Activated T-cell treated with anti-CD3 and anti-CD28 coated beads, Interleukin-2, amount 50 U/mL, for 4 hours (primary cell): ENCODE measurements at places on chromosomes 11 and 22. TPM values are rescaled to one million over a fixed set of nuclear protein-coding genes. Genes with fewer than 3 reads are reported as not detected.

DNA sequence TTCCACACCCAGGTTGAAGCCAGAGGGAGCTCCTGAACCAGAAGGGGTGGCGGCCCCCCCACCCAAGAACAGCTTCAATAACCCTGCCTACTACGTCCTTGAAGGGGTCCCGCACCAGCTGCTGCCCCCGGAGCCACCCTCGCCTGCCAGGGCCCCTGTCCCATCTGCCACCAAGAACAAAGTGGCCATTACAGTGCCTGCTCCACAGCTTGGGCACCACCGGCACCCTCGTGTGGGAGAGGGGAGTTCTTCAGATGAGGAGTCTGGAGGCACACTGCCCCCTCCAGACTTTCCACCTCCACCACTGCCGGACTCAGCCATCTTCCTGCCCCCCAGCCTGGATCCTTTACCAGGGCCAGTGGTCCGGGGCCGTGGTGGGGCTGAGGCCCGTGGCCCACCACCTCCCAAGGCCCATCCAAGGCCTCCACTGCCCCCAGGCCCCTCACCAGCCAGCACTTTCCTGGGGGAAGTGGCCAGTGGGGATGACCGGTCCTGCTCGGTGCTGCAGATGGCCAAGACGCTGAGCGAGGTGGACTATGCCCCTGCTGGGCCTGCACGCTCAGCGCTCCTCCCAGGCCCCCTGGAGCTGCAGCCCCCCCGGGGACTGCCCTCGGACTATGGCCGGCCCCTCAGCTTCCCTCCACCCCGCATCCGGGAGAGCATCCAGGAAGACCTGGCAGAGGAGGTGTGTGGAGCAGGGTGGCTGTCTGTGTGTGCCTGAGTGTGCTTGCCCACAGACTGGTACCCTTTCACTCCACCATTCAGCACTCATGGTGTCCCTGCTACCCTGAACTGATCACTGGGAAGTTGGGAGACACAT is 6.7 kb downstream of the PHOX2A start:
- DNase-seq, result no peak

SLCO2B1 gene
- 0.30 TPM for total RNA-seq

DNA sequence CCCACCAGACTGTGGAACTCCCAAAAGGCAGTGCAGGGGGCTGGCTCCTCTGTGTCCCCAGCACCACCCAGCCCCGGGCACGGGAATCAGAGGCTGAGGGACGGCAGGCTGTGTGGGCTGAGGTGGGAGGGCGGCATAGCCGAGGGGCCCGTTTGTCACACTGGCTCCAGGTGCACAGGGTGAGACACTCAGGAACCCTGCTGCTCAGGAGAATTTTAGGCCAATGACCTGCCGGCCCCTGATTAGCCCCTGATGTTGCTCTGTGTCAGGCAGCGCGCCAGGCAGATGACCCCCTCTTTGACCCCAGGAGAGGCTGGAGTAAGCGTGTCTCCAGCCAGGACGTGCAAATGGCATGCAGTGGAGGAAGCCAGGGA is 52.7 kb downstream of the RTL6 start:
- no peak for DNase-seq

DNA sequence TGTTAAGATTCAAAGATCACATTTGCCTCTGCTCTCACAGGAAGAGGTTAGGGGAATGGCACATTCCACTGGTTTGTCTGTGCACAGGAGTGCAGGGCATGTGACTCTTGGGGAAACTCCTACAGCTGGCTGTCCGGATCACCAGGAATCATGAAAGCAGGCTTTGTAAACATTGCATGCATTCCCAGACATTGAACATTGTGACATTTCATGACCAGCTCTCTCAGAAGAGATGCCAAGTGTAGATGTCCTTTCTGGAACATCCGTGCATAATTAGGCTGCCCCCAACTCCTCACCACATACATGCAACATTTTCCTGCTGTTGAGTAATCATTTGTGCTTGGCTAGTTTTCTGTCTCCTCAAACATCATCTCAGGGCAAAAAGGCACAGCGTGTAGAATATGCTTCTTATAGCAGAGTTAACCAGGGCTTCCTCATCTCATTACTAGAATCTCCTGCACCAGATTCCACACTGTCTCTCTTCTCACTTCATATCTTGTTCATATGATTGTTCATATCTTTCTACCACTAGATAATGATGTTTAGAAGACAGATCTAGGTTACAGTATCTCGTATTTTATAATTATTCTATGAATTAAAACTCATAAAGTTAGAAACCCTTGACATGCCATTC is 694.7 kb downstream of the NTM start:
- no peak for DNase-seq

DNA sequence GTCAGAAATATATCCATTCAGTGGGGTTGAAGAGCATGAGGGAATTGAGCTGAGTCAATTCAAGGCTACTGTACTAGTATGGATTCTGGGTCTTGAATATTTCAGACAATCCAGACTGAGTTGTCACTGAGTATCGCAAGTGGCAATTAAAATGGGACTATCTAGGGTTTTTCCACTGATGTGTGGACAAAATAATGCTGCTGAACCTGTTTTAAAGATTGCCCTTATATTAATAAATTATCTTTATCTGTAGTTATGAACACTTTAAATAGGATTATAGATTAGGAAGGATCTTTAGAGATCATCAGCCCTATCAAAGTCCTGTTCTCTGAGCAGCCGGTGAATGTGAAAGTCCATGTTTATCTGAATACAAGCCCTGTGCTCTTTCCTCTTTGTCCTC is 478.3 kb upstream of the KIRREL3 start:
- no peak for DNase-seq

DNA sequence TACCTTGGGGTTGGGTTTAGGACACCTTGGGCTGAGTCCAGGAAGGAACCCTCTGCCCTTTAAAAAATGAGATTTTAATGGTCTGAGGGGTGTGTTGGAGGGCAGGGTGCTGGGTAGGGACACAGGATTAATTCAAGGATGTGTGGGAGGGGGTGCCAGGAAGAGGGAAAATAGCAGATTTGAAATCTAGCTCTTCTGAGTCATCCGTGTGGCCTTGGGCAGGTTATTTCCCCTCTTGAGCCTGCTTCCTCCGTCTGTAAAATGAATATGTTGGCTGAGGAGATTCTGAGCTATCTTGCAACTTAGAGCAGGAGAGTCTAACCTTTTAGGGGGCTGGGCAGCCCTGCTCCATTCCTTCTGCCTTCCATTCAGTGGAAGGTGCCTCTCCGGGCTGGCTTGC is 3.0 kb downstream of the TSPAN18 start:
- DNase-seq, result no peak

DNA sequence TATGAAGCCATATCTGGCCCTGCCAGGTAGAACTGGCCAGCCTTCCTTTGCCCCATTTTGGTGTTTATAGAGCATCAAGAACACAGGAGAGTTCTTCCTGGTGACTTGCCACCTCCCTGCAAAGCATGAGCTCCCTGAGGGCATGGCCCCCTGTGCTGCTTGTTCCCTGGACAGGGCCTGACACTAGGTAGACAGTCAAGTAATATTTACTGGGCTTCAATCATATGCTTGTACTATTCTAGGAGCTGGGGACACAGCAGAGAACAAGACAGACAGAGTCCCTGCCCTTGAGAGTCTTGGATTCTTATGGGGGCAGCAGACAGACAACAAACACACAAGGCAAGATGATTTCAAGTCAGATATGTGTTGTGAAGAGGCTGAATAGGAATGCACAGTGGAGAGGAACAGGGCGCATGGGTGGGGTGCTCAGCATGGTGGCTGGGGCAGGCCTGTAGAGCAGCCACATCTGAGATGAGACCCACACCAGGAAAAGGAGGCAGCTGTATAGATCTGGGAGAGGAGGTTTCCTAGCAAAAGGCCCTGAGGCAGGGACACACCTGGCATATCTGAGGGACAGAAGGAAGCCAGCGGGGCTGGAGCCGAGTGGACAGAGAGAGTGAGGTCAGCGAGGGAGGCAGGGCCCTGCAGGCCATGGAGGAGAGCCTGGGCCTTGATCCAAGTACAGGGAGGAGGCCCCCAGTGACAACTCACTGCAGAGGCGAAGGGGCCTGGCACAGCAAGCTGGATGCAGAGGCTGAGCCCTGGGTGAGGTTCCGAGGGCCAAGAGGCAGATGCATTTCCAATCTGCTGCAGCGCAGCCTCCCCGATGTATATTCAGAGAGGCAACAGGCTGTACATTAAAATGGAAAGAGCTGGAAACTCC is 10.2 kb upstream of the CBX6 start:
- no peak for DNase-seq

DNA sequence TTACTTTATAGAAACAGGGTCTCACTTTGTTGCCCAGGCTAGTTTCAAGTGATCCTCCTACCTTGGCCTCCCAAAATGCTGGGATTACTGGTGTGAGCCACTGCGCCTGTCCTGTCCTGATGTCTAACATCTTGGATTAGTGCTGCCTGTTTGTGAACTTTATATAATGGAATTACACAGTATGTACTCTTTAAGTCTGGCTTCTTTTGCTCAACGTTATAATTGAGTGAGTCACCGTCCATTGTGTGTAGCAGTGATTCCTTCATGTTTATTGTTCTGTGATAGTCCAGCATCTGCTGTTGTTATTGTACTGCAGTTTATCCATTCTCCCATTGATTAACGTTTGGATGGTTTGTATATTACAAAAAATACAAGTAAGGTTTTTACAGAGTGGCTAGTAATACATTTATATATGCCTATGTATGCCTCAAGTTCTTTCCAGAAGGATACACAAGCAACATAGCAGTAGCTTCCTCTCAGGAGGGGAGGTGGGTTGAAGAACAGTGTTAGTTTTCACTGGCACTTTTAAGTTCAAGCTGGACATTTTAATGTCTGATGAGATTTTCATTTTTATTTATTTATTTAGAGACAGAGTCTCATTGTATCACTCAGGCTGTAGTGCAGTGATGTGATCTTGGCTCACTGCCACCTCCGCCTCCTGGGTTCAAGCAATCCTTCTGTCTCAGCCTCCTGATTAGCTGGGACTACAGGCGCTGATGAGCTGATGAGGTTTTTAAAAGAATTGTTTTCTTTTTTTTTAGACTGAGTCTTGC is 25.2 kb upstream of the MICALL1 start:
- no peak for DNase-seq

PRR33 gene
- 0.20 TPM for total RNA-seq
